ENCODE measurements at places on chromosomes 4 and X.

GRCh38 chr4:101037938-101038413 is 309.4 kb downstream of the PPP3CA start:
- no peak overlapping the region for H3K27ac ChIP-seq
- DNase-seq, result no peak
- peaks cover 17% of the 10 kb centered on the region for H3K4me1 ChIP-seq
- no peaks in the 10 kb centered on the region for H3K27me3 ChIP-seq
- H3K36me3 ChIP-seq, result no peaks in the 10 kb centered on the region
- H3K4me3 ChIP-seq, result no peak overlapping the region

- no peak overlapping the region for H3K27ac ChIP-seq
- no peak for DNase-seq
- H3K36me3 ChIP-seq, result peaks cover 5% of the 10 kb centered on the region
These were observed 136.2 kb upstream of the BMPR1B start for GRCh38 chr4:94621491-94622080.

DNA sequence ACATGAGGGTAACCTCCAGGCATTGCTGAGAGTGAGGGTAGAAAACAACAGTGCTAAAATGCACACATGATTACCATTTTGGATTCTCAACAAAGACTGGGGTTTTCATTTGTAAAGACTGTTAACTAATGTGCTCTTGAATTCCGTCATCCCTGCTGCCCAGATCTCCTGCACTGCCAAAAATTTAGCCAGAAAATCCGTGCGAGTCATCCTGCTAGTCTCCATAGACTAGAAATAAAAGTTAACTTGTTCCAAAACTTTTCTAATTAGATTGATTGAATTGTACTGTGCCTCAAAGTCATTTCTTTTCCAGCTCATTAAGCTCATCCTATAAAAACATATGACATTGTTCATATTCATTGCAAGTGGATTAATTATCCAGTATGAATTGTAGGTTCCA is 99.8 kb downstream of the ARSF start:
- H3K4me1 ChIP-seq, result peaks cover 8% of the 10 kb centered on the region
- no peaks in the 10 kb centered on the region for H3K27me3 ChIP-seq
- no peak overlapping the region for H3K4me3 ChIP-seq
- H3K27ac ChIP-seq, result no peak overlapping the region
- no peaks in the 10 kb centered on the region for H3K36me3 ChIP-seq
- no peak for DNase-seq

- no peak for DNase-seq
- H3K36me3 ChIP-seq, result no peaks in the 10 kb centered on the region
- no peaks in the 10 kb centered on the region for H3K27me3 ChIP-seq
- H3K4me3 ChIP-seq, result no peak overlapping the region
- H3K27ac ChIP-seq, result no peak overlapping the region
These were observed 21.0 kb upstream of the FHL1 start for GRCh38 chrX:136126371-136126770.

DNA sequence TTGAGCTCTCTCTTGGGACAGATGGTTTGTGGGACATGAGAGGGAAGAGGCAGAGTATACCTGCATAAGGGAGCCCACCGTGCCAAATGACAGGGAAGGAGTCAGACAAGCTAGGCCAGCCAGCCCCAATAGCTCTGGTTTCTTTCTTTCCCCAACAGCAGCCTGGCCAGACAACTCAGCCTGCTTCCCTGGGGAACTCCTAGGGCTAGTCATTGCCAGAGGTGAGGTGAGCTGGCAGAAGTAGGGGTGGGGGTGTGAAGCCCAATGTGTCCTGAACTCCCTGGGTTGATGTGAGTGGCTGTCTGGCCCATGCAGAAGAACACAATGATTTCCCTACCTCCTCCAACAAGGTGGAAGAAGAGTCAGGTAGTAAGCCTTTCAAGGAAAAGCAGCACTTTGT is 135.5 kb downstream of the AMMECR1 start:
- no peak overlapping the region for H3K4me3 ChIP-seq
- no peaks in the 10 kb centered on the region for H3K27me3 ChIP-seq
- no peaks in the 10 kb centered on the region for H3K36me3 ChIP-seq
- H3K4me1 ChIP-seq, result peaks cover 6% of the 10 kb centered on the region
- no peak overlapping the region for H3K27ac ChIP-seq

Measured in CD4-positive, alpha-beta T cell (primary cell).